ENCODE measurements at places on chromosomes 6 and 20.

DNA sequence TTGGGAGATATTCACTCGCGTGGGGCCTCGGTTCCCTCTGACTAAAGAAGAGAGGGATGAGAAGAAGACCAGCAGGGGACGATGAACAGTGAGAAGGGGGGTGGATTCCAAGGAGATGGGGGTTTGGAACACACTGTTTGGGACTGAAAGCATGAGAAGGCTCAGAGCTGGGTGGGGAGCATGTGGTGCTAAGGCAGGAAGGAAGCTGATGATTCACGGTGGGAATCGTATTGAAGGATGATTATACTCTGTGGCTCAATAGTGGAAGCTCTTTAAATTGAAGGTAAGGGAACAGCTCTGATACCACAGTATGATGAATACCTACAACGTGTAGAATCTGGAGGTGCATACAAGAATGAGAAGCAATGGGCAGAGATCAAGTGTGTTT, 117.5 kb upstream of the KCNK16 start:
- no peak for DNase-seq

DNA sequence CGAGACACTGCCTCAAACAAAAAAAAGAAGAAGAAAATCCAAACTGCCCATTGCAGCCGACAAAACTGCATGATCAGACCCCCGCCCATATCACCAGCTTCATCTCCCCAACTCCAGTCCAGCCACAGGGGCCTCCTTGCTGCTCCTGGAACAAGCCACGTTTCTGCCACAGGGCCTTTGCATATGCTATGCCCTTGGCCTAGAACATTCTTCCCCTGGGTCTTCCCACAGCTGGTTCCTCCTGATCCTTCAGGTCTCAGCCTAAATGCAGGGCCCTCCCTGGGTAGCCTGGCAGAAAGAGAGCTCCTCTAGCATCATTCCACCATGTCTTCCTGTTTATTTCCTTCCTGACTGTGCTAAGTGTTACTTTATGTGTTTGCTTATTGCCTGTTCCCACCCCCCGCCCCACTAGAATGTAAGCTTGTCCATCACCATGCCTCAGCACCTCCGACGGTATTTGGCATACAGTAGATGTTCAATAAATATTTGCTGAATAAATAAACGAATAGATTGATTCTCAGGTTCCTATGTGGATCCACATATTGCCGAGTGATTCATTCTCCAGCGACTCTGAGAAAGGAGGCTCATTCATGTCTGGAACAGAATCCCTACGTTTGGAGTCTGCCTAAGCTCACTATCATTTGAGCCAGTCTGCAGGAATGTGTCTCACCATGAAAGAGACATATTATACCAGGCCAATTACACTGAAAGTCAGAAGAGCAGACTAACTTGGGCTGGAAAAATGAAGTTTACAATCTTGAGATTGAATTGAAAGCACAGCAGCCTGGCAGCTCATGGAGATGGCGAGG, 56.1 kb downstream of the NFATC2 start:
- no peak for DNase-seq

DNA sequence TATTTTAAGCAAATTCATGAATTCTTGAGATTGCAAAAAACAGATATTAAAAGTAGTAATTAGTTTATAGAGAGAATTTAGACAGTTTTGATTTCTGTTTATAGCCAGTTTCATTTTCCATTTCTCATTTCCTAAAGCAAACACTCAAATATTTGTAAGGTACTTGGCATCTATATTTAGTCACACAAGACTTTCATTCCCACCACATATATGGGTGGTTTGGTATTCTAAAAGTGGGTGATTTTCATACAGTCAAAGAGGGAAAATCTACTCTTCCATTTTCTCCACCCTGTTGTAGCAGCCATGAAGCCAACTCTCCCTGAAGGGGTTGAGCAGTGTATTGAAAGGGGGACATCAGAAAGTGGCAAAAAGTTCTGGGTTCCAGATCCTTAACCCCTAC, 181.1 kb upstream of the SUPT3H start:
- no peak for DNase-seq

- DNase-seq, result no peak
Measured at GRCh38 chr20:19683188-19683587, 74.9 kb upstream of the RIN2 start.

DNA sequence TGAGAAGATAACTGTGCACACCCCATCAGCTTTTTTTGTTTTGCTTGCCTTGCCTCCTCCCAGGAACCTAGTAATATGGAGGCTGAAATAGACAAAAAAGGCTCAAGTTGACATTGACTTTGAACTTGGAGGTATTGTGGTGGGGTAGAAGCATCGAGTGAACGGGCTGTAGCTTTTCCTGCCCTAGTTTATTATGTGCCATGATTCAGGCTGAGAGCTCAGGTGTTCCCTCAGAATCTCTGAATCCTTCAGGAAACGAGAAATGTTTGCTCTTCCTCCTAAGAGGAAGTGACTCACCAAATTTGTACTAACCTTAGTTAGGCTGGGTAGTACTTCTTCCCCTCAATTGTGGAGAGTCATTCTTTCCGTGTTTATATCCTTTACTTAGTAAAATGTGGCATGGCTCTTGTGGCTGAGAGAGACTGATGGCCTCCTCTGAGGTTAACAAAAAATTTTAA, 98.8 kb downstream of the SASH1 start:
- DNase-seq, result no peak

DNA sequence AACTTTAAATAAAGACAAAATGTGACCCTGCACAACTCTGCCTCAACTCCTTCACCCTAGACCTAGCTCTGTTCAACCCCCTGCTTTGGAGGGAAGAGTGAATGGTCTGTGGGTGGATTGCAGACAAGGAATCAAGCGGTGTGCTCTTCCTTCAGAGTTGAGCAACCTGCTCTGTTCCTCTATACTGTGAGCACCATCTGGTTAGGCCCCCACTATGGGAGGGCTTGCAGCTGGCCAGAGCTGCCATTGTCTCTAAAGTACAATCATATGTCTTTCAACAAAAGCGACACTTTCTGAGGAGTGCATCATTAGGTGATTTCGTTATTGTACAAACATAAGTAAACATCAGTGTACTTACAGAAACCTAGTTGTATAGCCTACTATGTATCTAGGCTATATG, 406.1 kb upstream of the MARCKS start:
- DNase-seq, result no peak

- no peak for DNase-seq
Measured at GRCh38 chr6:9593554-9593953, 821.3 kb downstream of the TFAP2A start.

DNA sequence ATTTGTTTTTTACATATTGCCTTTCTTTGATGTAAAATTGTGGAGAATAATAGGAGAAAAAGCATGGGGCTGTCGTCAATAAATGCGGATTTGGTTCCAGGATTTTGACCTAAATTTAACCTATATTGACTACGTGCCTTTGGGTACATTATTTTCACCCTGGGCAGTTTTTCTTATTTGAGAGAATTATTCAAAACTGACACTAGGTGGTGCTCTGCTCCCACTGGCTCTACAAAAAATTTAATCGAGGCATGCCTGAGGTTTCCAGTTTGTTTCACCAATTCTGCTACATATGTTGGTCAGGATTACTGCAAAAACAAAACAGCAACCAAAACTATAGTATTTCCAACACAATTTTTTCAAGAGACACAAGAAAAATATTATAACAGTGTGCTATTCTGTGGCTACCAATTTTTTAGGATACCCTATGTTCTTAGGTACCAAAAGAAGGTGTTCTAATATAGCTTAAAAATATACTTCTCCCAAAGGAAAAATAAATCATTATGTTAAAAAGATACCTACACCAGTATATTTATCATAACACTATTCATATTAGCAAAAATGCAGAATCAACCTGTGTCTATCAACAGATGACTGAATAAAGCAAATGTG, 48.6 kb upstream of the FABP7 start:
- DNase-seq, result no peak

- DNase-seq, result no peak
Measured at GRCh38 chr20:13260650-13261279, 39.7 kb downstream of the ISM1 start.

GRCh38 chr20:40189621-40190020, 499.4 kb downstream of the MAFB start:
- DNase-seq, result no peak

DNA sequence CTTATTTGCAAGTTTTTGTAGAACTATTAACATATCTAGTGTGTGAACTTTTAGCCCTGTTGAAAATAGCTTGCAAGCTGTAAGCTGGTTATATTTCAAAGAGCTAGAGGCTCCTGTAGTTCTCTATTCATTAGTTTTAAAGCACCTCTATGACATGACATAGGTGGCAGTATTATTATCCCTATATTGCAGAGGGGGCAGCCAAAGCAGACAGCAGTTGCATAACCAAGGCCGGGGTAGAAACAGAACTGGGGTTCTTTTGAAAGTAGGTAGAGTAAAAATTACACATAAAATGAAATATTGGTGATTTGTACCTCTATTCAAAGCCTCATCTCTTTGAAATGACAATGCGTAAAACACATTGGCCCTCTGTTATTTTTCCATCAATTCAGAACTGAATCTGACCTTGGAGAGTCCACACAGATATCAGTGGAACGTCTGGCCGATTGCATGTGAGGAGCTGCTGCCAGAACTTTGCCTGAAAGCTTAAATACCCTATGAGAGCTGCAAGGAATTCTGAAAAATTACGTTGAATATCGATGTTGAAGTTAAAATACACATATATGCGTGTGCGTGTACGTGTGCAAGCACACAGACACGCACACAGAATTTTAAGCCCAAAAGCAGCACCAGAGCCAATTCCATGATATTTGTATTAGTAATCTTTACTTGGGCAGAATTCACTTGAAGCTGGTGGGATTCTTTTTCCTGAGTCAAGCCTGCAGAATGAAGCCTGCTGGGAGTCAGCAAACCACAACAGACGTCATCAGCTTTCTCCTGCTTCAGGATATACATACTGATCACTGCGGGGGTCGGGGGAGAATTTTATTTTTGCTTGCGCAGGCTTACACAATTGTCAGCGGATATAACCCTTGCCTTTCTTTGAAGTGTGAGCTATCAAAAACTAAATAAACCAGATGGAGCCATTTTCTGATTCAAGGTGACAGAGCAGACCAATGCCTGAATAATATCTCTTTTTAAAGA, 163.2 kb downstream of the PDE7B start:
- DNase-seq, result no peak

GRCh38 chr20:59684685-59685242, 80.4 kb downstream of the PHACTR3 start:
- no peak for DNase-seq

GRCh38 chr6:100311707-100312251, 152.9 kb downstream of the SIM1 start:
- no peak for DNase-seq

DNA sequence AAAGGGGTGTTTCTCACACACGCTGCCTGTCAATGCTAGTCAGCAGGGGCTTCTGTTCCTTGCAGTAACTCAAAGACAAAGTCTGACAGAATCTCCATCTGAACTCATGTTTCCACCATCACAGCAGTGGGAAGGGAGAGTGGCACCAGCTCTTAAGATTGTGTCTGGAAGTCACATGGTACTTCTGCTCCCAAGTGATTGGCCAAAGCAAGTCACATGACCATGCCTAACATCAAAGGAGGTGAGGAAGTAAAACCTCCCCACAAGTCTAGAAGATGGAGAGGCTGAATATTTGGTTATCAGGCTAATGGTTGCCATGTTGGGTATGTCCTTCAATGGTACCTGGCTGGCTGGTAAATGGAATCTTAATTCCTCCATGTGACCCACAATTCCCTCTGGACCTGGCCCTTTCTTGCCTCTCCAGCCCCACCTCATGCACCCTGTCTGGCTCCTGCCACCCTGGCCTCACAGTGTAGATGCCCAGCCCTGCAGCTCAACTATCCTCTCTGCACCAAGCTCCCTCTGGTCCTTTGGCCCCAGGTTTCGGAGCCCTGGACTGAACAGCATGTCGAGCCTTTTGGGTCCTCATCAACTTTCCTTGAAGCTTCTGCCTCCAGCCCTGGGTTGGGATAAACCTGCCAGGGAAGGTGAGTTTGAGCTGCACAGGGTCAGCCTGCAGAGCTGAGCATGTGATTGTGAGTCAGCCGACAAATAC, 51.0 kb upstream of the PMEPA1 start:
- no peak for DNase-seq

DNA sequence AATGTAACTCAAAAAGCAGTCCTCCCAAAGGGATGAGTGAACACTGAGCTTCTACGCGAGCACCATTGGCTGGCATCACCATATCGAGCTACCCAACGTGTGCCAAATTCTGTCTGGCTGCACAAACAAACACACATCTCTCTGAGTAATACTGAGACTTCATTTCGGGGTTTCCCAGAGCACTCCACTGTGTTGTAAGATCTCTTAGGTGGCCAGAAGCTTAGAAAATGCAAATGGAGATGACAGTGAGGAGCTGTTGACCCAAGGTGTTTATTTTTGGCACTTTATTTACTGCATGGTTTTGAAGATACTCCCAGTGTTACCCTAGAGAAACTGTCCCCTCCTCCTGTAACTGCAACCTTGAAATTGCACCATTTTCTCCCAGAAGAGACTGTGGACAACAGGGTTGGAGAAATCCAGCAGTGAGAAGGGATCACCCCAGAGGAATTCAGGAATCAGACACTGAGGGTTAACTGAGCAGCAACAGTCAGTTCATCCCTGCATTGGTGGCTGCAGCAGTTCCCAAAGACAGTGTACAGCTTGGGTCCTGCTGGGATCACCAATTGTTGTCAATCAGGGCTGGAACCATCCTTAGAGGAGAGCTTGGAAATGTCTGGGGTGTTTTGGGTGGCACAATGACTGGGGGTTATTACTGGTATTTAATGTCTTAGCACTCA, 1.0 kb upstream of the RIPOR2 start:
- DNase-seq, result peak; percentile 43

- no peak for DNase-seq
Measured at GRCh38 chr6:137638926-137639706, 144.9 kb upstream of the OLIG3 start.

GRCh38 chr6:89449193-89449592, 16.2 kb downstream of the ANKRD6 start:
- DNase-seq, result no peak

GRCh38 chr6:76768556-76768955, 694.7 kb downstream of the HTR1B start:
- DNase-seq, result no peak

DNA sequence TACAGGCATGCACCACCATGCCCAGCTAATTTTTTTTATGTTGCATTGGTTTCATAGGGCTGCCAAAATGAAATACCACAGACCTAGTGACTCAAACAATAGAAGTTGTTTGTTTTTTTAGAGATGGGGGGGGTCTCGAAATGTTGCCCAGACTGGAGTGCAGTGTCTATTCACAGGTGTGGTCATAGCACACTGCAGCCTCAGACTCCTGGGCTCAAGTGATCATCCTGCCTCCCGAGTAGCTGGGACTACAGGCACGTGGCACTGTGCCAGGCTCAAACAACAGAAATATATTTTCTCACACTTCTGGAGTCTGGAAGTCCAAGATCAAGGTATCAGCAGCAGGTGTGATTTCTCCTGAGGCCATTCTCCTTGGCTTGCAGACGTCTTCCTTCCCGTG, 6.6 kb upstream of the SLC16A10 start:
- DNase-seq, result no peak

All from T-cell (primary cell).